ENCODE measurements at places on chromosomes 13 and 19. TPM values are rescaled to one million over a fixed set of nuclear protein-coding genes. Genes with fewer than 3 reads are reported as not detected.

The HCST gene
- total RNA-seq: 12.0 TPM

The DNAJC15 gene
- 9.2 TPM for total RNA-seq

The PCSK4 gene
- 1.3 TPM for total RNA-seq

The NRTN gene
- not detected for total RNA-seq

The GGN gene
- total RNA-seq: not detected

The PLIN5 gene
- total RNA-seq: 12.0 TPM

The LGALS4 gene
- 2.1 TPM for total RNA-seq

The CADM4 gene
- 85.2 TPM for total RNA-seq

The C5AR1 gene
- total RNA-seq: 13.7 TPM

The MEF2B gene
- 0.21 TPM for total RNA-seq

The CYP2A7 gene
- total RNA-seq: not detected

GRCh38 chr13:91721413-91721812 is 323.0 kb downstream of the GPC5 start:
- H3K4me3 ChIP-seq: no peak overlapping the region
- no peak for DNase-seq
- no peaks in the 10 kb centered on the region for H3K4me1 ChIP-seq
- H3K27me3 ChIP-seq: no peaks in the 10 kb centered on the region
- H3K36me3 ChIP-seq: no peaks in the 10 kb centered on the region

GRCh38 chr19:2168619-2169424 is 5.1 kb downstream of the DOT1L start:
- H3K4me3 ChIP-seq: no peak overlapping the region
- H3K27me3 ChIP-seq: no peaks in the 10 kb centered on the region
- H3K27ac ChIP-seq: peak overlapping the region; percentile 96
- H3K4me1 ChIP-seq: peaks cover 94% of the 10 kb centered on the region

DNA sequence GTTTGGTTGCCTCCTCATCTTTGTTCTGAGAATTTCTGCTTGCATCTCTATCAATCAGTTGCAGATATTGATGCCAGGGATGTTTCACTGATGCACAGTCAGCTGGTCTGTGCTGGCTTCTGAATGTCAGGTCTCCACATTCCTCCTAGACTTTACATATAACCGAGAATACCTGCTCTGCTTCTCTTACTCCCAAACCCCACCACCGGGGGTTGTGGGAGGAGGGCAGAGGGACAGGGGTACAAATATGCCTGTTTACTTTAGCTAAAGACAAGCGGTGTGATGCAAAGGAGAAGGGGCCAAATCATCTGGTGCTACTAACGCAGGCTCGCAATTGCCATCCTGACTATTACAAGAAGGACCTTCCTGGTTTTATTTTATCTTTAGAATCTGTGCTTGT is 17.4 kb upstream of the KLHL1 start:
- no peaks in the 10 kb centered on the region for H3K27me3 ChIP-seq
- no peaks in the 10 kb centered on the region for H3K36me3 ChIP-seq
- no peak for DNase-seq

- no peaks in the 10 kb centered on the region for H3K27me3 ChIP-seq
- H3K4me1 ChIP-seq: no peaks in the 10 kb centered on the region
- H3K27ac ChIP-seq: no peak overlapping the region
- no peak overlapping the region for H3K4me3 ChIP-seq
Measured at GRCh38 chr19:37954421-37954874, 47.4 kb downstream of the SIPA1L3 start.

DNA sequence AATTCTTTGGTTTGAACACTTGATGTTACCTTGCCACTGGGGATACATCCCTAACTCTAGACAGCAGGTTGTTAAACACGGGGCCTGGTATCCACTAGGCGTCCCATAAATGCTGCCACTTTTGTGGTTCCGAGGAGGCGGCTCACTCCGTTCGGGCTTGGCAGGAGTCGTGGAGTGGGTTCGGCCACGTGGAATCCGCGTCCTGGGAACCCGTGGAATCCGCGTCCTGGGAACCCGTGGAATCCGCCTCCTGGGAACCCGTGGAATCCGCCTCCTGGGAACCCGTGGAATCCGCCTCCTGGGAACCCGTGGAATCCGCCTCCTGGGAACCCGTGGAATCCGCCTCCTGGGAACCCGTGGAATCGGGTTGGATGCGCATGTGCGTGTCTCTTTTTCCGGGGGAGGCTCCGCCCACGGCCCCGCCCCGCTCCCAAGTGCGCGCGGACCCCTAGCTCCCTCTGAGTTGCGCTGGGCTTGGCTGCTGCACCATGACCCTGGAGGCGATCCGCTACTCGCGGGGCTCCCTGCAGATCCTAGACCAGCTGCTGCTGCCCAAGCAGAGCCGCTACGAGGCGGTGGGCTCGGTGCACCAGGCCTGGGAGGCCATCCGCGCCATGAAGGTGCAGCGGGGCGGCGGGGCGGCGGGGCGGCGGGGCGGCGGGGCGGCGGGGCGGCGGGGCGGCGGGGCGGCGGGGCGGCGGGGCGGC is at the start of gene MRI1:
Gene MRI1, plus strand, starts transcription at position 422 of the 707 bp plus-strand sequence. Its CDS starts 67 bp downstream, at position 489.
- H3K27ac ChIP-seq: peak within 1 kb of the TSS; percentile 74
- peaks cover 5% of the 10 kb centered on the region for H3K4me1 ChIP-seq
- peak within 1 kb of the TSS; percentile 60 for H3K4me3 ChIP-seq
- H3K27me3 ChIP-seq: no peaks in the 10 kb centered on the region
- peaks cover 63% of the 10 kb centered on the region for H3K36me3 ChIP-seq
- DNase-seq: peak; percentile 60

DNA sequence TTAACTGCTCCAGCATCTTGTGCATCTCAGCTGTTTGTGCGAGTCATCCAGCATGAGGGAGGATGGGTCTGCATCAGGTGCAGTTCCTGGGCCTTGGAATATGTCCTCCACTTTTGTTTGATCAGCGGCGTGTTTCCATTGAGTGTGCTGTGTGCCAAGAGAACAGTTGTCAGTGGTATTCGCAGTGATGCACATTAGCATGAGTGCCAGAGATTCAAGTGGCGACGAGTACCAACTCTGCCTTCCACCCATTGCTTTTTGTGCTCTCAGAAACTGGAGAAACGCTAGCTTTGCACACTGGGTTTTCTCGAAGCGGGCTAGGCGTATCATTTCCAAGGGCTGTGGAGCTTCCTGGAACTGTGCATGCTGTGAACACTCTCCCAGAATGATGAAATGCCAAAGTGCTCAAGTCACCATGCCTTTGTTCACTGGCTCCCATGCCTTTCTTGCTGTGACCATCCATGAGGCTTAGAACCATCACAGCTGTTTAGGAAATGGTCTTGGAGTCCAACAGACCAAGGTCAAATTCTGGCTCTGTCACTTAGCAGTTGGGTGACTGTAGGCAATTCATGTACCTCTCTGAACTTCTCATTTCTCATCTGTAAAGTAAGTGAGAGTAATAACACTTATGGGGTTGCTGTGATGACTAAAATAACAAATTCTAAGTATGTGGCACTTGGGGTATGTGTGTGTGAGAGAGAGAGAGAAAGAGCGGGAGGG is 18.4 kb downstream of the LRCH1 start:
- peak overlapping the region; percentile 27 for H3K27ac ChIP-seq
- H3K36me3 ChIP-seq: no peaks in the 10 kb centered on the region
- no peaks in the 10 kb centered on the region for H3K27me3 ChIP-seq

GRCh38 chr13:92717857-92718256 is 508.8 kb upstream of the GPC6 start:
- no peaks in the 10 kb centered on the region for H3K4me1 ChIP-seq
- H3K27ac ChIP-seq: no peak overlapping the region
- DNase-seq: no peak
- no peaks in the 10 kb centered on the region for H3K27me3 ChIP-seq
- no peaks in the 10 kb centered on the region for H3K36me3 ChIP-seq
- H3K4me3 ChIP-seq: no peak overlapping the region

DNA sequence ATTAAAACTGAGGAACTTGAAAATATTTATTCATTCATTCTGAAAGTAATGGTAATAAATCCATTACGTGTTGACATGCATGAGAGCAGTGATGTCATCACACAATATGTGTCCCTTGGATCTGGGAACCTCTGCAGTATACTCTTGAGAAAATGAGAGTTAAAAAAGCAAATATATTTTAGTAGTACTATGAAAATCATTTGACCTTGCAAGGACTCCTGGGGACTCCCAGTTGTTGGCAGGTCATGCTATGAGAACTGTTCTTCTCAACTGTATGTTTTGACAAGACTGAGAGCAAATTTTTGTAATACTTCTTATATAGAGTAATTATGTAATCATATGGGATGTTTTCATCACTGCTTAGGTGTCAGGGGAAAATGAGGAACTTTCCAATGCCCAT is 249.4 kb downstream of the PCCA start:
- no peak overlapping the region for H3K27ac ChIP-seq
- no peak for DNase-seq
- H3K27me3 ChIP-seq: no peaks in the 10 kb centered on the region
- no peaks in the 10 kb centered on the region for H3K36me3 ChIP-seq
- H3K4me1 ChIP-seq: no peaks in the 10 kb centered on the region

GRCh38 chr19:54178581-54179261 is 5.8 kb upstream of the TMC4 start:
- no peaks in the 10 kb centered on the region for H3K36me3 ChIP-seq
- no peak overlapping the region for H3K27ac ChIP-seq
- no peaks in the 10 kb centered on the region for H3K27me3 ChIP-seq
- H3K4me1 ChIP-seq: no peaks in the 10 kb centered on the region

DNA sequence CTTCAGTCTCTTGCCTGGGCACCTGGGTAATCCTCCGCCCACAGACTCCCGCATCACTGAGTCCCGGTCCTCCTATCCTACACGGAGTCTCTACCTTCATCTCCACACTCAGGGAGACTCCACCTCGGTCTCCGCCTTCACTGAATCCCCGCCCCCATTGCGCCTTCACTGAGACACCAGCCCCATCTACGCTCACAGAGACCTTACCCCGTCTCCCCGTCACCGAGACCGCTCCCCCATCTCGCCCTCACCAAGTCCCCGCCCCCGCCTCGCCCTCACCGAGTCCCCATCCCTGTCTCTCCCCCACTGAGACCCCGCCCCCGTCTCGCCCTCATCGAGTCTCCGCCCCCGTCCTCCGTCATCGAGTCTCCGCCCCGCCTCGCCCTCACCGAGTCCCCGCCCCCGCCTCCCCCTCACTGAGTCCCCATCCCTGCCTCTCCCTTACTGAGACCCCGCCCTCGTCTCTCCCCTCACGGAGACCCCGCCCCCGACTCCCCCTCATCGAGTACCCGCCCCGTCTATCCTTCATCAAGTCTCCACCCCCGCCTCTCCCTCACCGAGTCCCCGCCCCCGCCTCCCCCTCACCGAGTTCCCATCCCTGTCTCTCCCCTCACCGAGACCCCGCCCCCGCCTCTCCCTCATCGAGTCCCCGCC is 23.1 kb upstream of the ZNF846 start:
- peak overlapping the region; percentile 88 for H3K27ac ChIP-seq
- H3K4me1 ChIP-seq: peaks cover 4% of the 10 kb centered on the region
- H3K36me3 ChIP-seq: no peaks in the 10 kb centered on the region
- DNase-seq: peak; percentile 98
- no peaks in the 10 kb centered on the region for H3K27me3 ChIP-seq
- peak overlapping the region; percentile 50 for H3K4me3 ChIP-seq

DNA sequence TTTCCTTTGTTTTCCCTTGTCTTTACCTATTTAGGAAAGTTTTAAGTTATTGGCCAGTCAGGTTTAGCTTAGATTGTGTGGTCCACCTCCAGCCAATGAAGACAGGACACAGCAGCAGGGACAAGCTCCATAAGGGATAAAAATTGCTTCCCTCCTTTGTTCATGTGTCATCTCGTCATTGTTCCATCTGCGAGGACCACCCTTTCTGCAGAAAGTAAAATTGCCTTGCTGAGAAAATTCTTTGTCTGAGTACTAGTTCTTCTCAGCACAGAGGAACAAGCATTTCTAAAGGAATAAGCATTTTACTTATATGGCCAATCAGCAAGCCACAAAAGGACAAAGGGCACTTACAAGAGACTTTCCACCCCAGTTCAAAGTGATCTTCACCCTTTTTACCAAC is 11.4 kb downstream of the ZNF560 start:
- H3K4me1 ChIP-seq: no peaks in the 10 kb centered on the region
- H3K36me3 ChIP-seq: no peaks in the 10 kb centered on the region
- no peaks in the 10 kb centered on the region for H3K27me3 ChIP-seq
- DNase-seq: no peak
- no peak overlapping the region for H3K4me3 ChIP-seq
- H3K27ac ChIP-seq: no peak overlapping the region

GRCh38 chr13:52906122-52906903 is 57.9 kb upstream of the PCDH8 start:
- H3K36me3 ChIP-seq: no peaks in the 10 kb centered on the region
- no peak overlapping the region for H3K27ac ChIP-seq
- H3K4me1 ChIP-seq: no peaks in the 10 kb centered on the region

GRCh38 chr19:52535771-52536447 is 8.4 kb downstream of the ZNF808 start:
- DNase-seq: peak; percentile 79
- H3K27ac ChIP-seq: peak overlapping the region; percentile 83
- H3K27me3 ChIP-seq: no peaks in the 10 kb centered on the region

GRCh38 chr19:36572593-36573019 is 486 bp downstream of the ZNF529 start:
- H3K36me3 ChIP-seq: peaks cover 75% of the 10 kb centered on the region
- peak overlapping the region; percentile 70 for H3K4me3 ChIP-seq
- no peaks in the 10 kb centered on the region for H3K27me3 ChIP-seq
- peaks cover 8% of the 10 kb centered on the region for H3K4me1 ChIP-seq

DNA sequence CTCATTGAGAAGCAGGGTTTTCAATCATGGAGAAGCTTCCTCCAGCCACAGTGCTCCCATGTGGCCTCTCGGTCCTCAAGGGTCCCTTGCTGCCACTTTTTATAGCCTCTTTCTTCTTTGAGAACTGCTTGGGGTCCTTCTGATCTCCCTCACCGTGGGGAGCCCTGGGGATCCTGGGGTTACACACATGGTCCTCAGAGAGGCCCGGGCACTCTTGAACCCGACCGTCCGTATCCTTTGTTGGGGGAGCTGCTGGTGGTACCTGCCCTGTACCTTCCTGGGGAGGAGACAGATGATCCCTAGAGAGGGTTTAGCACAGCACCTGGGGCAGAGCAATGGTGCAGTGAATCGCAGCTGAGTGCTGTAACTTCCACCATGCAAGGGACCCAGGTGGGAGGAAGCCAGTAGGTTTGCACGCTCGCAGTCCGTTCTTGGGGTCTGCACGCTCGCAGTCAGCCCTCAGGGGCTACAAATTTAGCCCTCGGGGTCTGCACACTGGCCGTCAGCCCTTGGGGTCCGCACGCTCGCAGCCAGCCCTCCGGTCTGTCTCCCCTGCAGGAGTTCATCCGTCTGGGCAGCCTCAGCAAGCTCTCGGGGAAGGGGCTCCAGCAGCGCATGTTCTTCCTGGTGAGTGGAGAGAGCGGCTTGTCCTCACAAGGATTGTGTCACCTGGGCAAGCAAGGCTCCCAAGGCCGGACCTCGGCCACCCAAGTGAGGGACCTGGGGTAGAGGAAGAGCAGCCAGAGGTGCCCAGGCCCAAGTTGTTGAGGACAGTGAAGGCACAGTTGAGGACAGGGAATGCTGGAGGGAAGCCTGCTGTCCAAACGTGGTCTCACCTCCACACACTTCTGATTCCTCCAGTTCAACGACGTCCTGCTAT is 138.4 kb downstream of the STK24 start:
- no peak for DNase-seq
- H3K4me3 ChIP-seq: no peak overlapping the region
- H3K36me3 ChIP-seq: no peaks in the 10 kb centered on the region
- H3K27me3 ChIP-seq: no peaks in the 10 kb centered on the region
- no peak overlapping the region for H3K27ac ChIP-seq
- no peaks in the 10 kb centered on the region for H3K4me1 ChIP-seq

- H3K27me3 ChIP-seq: peaks cover 3% of the 10 kb centered on the region
- no peaks in the 10 kb centered on the region for H3K4me1 ChIP-seq
- DNase-seq: peak; percentile 75
Measured at GRCh38 chr19:56080669-56081401, 40.3 kb downstream of the ZNF787 start.

GRCh38 chr13:32340914-32341313 is 25.6 kb downstream of the BRCA2 start:
- H3K27ac ChIP-seq: no peak overlapping the region
- no peaks in the 10 kb centered on the region for H3K36me3 ChIP-seq
- no peaks in the 10 kb centered on the region for H3K27me3 ChIP-seq
- H3K4me1 ChIP-seq: no peaks in the 10 kb centered on the region

GRCh38 chr13:65293530-65294198 is 1936.5 kb downstream of the PCDH9 start:
- H3K4me3 ChIP-seq: no peak overlapping the region
- H3K4me1 ChIP-seq: no peaks in the 10 kb centered on the region
- DNase-seq: no peak

Measured in tibial nerve (tissue), 4 donors.